ENCODE measurements at places on chromosomes 4 and X.

GRCh38 chr4:1151541-1151940 lies 20.8 kb downstream of the SPON2 start:
- DNase-seq = no peak

DNA sequence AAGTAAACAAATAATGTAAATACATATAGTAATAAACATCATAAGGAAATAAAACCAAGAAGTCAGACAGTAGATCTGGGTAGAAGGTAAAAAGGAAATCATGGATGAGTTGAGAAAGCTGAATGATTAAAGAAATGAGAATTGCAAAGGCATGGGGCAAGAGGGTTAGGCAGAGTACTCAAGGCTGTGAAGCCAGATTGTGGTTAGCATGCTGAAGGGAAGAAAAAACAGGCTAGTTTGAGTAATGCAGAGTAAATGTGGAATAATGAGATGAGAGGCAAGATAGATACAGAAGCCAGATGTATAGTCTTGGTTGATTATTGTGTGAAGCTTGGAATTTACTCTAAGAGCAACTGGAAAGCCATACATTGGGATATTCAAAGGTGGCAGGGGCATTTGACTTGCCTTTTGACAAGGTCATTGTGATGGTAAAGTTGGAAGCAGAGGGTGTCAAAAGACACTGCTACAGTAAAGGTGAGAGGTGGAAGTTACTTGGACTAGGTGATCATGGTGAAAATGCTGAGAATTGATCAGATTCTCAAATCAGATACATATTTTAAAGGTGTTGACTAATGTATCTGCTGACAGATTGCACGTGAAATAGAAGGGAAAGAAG lies 307.0 kb downstream of the FSTL5 start:
- DNase-seq = no peak

DNA sequence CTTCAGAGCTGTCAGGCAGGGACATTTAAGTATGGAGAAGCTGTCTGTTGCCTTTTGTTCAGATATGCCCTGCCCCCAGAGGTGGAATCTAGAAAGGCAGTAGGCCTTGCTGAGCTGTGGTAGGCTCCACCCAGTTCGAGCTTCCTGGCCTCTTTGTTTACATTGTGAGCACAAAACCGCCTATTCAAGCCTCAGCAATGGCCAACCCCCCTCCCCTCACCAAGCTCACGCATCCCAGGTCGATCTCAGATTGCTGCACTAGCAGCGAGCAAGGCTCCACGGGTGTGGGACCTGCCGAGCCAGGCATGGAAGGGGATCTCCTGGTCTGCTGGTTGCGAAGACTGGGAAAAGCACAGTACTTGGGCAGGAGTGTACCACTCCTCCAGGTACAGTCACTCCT lies 59.3 kb downstream of the ZNF674 start:
- no peak for DNase-seq

GRCh38 chr4:57710053-57710452 lies 599.9 kb upstream of the IGFBP7 start:
- DNase-seq = no peak

GRCh38 chr4:73705056-73705432 lies 35.3 kb upstream of the CXCL8 start:
- DNase-seq = no peak

- no peak for DNase-seq
Observed at GRCh38 chrX:68936608-68937007, 107.8 kb downstream of the EFNB1 start.

DNA sequence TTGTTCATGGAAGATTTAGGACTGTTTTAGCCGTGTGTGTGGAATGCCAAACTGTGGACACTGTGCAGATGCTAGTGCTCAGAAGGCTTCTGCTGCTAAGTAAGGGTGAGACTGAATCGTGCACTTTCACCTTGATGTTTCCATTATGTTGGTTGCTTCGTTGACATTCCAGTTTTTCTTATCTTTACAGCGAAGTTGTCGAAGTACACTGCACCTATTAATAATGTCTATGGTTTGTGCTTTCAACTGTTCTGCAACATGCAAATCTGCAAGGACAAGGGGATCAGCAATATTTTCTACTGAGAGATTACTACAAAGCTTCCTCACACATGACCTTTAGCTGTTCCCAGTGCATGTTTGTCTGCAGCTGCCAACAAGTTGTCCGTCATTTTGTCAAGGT lies 67.7 kb downstream of the UGT2A3 start:
- no peak for DNase-seq

DNA sequence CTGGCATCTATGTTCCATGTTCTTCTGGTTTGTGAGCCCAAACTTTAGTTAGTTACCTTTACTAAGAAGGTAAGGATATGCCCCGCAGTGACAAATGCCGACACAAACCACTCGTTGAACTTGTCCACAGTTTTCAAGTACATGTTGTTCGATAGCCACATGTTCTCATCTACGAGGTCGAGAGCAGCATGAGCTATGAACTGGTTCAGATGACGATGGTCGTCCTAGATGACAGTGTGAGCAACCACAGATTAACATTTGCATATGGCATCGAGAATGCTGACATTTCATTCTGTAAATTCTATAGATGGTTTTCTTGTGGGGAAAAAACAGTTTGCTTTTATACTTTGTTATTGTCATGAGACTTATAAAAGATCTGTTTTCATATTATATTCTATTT lies 18.0 kb downstream of the TRAPPC2 start:
- DNase-seq = no peak

- DNase-seq = no peak
Observed at GRCh38 chr4:55125763-55126541, 557 bp upstream of the KDR start.

Data from activated T-cell treated with anti-CD3 and anti-CD28 coated beads for 48 hours (primary cell).